Daoy (cell line): ENCODE measurements at places on chromosomes 6 and 20. TPM values are rescaled to one million over a fixed set of nuclear protein-coding genes. Genes with fewer than 3 reads are reported as not detected.

Gene PREP
- total RNA-seq, result 12.1 and 17.0 TPM in 2 replicates

Gene APOBEC2
- total RNA-seq, result not detected in 2 replicates

Gene ZNF512B
- total RNA-seq, result 3.9 and 4.5 TPM in 2 replicates

Gene MARCKS
- 215 and 246 TPM in 2 replicates for total RNA-seq

Gene CLDN20
- total RNA-seq, result 0.54 TPM in 1 of 2 replicates, not detected in the other

Gene GINS1
- total RNA-seq, result 37.1 and 37.9 TPM in 2 replicates

Gene ARFGEF3
- total RNA-seq, result 2.4 and 3.3 TPM in 2 replicates

Gene MTFR2
- 10.1 and 26.0 TPM in 2 replicates for total RNA-seq

Gene OR2J3
- not detected in 2 replicates for total RNA-seq

Gene SNPH
- total RNA-seq, result 1.6 and 3.0 TPM in 2 replicates

Gene SIRPD
- total RNA-seq, result not detected in 2 replicates

Gene DOK5
- total RNA-seq, result 0.06 and 0.91 TPM in 2 replicates

Gene PDYN
- not detected in 2 replicates for total RNA-seq

Gene STX16
- 12.1 and 16.0 TPM in 2 replicates for total RNA-seq
